Liver (tissue), 10 donors: ENCODE measurements at places on chromosomes 6 and 20.
A peak's percentile ranks its signal among the peaks of the same experiment; 100 is the strongest.

DNA sequence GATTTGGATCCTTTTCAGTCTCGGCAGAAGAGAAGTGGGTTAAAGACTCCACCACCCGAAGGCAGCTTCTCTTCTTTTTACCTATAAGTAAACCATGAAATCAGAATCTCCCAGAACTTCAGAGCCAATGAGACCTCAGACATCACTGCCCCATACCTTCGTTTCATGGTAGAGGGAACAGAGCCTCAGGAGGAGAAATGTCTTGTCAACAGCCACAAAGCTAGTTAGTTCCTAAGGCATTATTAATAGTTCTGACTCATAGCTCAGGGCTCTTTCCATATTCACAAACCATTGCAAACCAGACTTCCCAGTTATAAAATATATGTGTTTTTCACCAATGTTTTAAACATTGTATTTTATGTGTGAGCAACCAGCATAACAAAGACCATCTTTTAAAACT is 118.7 kb upstream of the RIPOR2 start:
- DNase-seq: no peak

GRCh38 chr6:88134575-88134974 is 31.6 kb downstream of the CNR1 start:
- no peak for DNase-seq

- DNase-seq: no peak
Observed at GRCh38 chr6:21740376-21741124, 147.0 kb downstream of the SOX4 start.

DNA sequence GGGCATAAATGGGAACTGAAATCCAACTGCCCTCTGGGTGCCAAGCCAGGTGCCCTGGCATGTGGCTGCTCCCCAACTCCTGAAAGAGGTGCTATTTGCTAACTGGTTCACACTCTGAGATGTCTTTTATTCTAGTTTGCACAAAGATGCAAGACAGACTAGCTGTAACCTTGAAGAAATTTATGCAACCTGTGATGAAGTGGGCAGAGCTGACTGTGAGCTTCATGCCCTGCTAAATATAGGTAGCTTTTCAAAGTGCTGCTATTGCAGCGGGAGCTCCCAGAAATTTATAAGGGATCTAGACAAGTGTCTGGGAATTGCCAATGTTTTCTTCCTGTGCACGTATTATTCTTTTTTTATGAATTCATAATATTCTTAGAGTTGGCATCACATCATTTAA is 517.5 kb downstream of the RNF144B start:
- DNase-seq: no peak

DNA sequence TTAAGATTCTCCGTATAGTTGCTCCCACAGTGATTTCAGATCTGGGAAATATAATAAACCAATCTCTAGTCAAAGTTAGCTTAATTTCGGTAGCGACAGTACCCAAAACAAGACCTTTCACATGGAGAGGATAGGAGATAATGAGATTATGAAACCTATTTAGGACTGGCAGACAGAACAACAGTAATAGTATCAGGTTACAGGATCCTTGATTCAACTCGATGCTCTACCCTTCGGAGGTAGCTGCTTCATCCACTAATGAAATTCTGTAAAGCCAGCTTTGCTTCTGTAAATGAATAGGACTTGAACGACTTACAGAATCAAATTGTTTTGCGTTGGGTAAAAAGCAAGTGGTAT is 534 bp upstream of the AKIRIN2 start:
- DNase-seq: no peak

DNA sequence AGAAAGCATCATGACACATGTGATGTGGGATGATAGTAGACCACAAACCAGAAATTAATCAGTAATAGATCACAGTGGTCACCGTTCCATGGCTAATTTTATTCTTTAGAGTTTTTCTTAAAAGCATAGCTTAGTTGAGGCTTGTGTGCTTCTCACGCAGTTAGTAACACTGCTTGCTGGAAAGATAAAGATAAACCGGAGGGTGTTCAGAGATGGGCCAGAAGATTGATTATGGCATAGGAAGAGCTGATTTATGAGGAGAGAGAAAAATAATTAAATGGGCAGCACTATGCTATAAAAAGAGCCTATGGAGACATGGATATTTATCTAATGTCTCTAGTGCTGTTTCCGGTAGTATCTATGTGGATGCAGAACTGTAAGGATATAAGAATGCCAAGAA is 173.6 kb downstream of the MMS22L start:
- DNase-seq: no peak

DNA sequence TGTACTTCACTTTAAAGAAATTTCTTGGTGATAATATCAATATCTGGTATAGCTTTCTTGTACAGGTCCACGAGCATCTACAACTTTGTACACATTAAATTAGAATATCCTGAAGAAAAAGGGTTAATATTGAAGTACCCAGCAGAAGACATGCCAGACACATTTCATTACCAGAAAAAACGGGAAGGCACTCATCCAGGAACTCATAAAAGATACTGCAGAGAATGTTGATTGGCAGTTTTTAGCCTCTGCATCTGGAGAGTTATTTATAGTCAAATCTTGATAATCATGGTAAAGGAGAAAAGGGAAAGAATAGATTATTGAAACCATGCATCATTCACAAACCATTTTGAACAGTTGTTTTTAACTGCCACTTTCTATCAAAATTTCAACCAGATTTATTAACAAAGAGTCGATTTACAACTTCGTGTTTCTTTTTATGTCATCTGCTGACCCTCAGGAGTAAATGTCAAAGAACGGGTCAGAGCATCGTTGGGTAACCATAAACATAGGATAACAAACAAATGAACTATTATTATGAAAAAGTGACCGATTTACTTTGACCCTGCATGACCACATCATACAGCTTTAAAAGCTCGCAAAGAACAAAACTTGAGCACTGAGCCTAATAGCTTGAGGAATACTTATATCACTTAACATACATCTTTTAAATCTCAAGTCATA is 229.2 kb upstream of the SGK1 start:
- DNase-seq: no peak

GRCh38 chr6:41028561-41029412 is 10.2 kb downstream of the UNC5CL start:
- DNase-seq: no peak

DNA sequence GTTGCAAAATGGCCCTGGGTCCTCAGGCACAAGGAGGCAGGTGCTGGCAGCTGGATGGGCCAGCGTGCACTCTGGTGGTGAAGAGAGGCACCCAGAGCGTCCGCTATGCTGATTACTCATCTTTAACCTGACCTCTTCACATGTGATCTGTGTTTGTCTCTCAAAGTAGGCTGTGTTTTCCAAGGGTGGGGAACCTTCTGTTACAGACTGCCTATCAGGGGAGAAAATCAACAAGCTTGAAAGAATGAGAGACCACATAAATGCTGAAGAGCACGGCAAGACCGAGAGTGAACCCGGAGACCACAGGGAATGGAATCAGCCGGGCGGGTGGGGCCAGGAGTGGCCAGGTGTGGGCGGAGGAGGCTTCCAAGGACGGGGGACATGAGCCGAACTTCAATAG is 16.2 kb downstream of the BNIP5 start:
- no peak for DNase-seq

DNA sequence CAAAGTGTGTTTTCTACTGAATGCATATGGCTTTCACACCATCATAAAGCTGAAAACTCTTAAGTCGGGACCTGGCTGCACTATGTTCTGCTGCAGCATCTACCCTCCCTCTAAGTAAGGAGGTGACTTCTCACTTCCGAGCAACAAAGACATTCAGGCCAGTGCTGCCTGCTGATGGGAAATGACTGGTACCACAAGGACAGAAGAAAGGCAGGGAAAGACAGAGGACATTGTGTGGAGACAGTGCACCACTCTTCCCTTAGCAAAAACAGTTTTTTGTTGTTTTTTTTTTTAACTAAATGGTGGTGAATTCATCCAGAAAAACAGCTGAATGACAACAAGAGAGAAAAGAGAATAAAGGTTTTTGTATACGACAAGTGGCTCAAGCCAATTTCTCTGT is 81.5 kb downstream of the MAP7 start:
- no peak for DNase-seq

DNA sequence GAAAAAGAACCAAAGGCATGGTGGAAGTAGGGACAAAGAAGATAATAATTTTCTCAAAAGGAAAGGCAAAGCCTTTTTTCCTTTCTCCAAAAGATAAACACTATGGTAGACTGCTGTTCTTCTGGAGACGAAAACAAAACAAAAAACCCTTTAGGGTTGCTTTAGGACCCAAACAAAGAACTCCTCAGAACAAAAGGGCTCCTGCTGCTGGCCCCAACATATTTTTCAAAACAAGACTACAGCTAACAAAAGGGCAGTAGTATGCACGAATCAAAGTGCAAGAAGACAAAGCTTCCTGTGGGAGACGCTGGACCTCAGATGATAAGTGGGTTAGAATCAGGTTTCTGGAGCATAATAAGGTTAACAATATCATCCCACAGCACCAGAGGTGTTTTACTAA is 15.8 kb downstream of the NCOA5 start:
- no peak for DNase-seq

DNA sequence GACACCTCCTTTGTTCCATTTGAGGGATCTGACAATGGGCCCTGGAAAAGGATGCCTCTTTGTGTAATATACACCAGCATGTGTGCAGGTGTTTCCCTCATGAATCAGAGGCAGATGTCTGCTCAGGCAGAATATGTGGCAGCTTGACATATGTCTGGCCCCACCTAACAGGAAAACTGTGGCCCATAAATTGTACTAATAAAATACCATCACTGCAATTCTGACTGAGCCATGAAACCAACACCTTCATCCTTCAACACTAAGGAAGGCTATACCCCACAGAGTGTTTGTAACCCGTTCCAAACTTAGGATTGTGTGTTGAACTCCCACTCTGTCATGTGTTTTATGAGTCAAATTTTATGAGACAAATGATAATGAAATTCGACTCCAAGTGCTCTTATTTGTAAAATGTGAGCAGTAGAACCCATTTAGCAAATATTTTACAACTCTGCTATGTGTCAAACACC is 22.7 kb downstream of the LAMA4 start:
- no peak for DNase-seq

- no peak for DNase-seq
Observed at GRCh38 chr6:44806656-44807055, 419.1 kb downstream of the CDC5L start.

- DNase-seq: no peak
Observed at GRCh38 chr20:32518593-32519380, 66.3 kb downstream of the NOL4L start.

- DNase-seq: peak; percentile 59
Observed at GRCh38 chr6:30259140-30260035, 46.2 kb upstream of the TRIM26 start.

GRCh38 chr6:151009576-151009975 is 144.1 kb downstream of the MTHFD1L start:
- DNase-seq: no peak

GRCh38 chr6:36139991-36140710 is 9.8 kb downstream of the MAPK13 start:
- DNase-seq: no peak

DNA sequence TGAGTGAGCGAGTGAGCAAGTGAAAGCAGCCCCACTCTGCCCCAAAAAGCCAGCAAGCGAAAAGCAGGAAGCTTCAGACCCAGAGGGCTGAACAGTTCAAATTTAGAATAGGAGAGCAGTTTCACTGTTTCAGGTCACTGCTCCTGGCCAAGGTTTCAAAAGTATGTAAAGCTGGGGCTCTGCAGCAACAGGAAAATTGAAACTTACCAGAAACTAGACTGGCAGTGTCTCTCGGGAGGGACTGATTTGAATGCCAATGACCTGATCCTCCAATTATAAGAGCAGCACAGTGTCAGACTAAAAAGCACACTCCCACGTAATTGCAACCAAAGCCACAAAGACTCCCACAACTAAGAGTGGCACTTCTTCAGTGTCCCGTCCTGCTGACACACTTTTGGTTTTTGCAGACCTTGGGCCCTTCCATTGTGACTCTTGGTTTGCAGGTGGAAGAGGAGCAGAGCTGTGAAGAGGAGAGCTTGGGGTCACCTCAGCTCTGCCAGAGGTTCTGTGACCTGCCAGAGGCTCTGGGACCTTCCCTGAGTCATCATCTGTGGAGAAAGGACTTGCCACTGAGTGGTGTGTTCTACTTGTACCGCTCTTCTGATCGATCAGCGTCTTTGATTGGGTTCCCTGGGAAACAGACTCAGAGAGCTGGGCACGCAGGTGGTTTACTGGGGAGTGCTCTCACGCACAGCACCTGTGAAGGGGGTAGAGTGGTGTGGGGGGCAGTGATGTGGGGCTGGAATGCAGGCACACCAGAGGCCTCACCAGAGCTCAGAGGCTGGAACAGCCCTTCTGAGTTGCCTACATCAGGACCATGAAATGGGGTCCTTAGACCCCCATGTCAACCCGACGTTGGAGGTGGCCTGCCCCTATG is 52.7 kb upstream of the PTGIS start:
- DNase-seq: no peak

DNA sequence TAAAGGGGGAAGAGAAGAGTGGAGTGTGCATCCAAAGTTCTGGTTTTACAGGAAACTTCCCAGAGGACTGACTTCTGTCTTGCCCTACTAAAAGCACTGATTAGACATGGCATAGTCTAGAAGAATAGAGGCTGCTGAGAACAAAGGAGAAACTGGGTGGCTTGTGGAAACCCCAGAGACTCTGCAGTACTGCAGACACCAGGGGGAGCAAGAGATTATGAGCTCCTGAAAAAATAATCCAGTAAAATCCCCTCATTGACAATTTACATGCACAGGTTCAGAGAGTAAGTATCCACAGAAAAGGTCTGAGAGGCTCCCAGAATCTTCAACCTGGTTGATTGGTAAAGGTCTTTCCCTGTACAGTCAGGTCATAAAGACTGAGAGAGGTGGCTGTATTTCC is 48.7 kb upstream of the CLVS2 start:
- no peak for DNase-seq

DNA sequence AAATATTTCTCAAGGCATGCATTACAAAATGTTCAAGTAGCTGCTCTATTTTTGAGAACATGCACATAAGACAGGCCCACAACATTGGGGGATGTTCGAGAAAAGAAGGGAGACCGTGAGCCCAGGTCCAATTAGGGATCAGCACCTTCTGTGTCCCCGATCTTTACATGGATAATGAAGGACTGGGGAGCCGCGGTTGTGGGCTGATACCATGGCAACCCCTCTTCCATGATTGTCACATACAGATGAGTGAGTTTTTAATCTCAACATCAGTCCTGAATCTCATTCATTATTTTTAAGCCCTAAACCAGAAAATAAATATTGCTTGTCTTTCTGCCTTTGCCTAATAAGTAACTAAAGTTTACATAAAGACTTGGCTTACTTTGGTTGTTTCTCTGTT is 935.7 kb downstream of the KIF16B start:
- no peak for DNase-seq

- no peak for DNase-seq
Observed at GRCh38 chr20:46990596-46991104, 96.0 kb downstream of the EYA2 start.

- no peak for DNase-seq
Observed at GRCh38 chr20:24417485-24417884, 51.9 kb upstream of the SYNDIG1 start.

DNA sequence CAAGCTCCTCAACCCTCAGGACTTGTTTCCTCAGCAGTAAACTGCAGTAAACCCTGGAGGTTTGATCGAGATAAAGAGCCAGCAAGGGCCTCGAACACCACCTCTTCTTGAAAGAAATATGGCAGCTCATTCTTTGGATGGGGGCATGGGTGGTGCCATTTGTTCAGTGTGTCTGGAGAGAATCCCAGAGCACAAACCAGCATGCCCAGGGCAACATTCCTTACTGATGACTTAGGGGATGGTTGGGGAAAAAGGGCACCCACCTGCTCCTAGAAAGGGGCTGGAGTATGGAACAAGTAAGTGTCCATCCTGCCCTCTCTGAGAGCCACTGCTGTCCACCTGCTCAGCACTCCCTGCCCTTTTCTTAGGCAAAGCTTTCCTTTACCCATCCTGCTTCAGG is 31.3 kb upstream of the ZFAND3 start:
- DNase-seq: no peak

GRCh38 chr20:18808712-18809111 is 4.9 kb upstream of the SCP2D1 start:
- no peak for DNase-seq
